ENCODE measurements at places on chromosomes 3 and 15. TPM values are rescaled to one million over a fixed set of nuclear protein-coding genes. Genes with fewer than 3 reads are reported as not detected.

DNA sequence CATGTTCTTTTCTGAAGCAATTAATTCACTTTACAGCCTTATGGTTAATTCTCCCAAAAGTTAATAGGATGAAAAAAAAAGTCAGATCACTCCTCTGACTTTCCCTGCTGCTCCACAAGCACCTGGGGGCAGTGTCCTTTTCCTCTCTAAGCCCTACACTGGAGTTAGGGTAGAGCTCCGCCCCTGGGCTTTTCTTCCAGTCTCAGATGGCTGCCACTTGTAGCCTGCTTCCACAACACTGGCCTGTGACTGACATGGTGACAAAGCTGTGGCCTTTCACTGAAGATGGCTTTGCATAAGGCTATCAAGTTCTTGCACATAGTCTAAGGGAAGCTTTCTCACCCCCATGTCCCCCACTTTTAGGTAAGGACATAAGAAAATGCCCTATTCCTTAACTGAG, 1.3 kb upstream of the MON1A start:
- no peak for DNase-seq

The WNT5A gene
- 4.2 TPM for total RNA-seq

GRCh38 chr3:87435926-87436620, 159.7 kb upstream of the POU1F1 start:
- DNase-seq, result no peak

The LSAMP gene
- total RNA-seq, result 19.9 TPM

GRCh38 chr3:8446845-8447244, 54.8 kb upstream of the LMCD1 start:
- DNase-seq, result no peak

DNA sequence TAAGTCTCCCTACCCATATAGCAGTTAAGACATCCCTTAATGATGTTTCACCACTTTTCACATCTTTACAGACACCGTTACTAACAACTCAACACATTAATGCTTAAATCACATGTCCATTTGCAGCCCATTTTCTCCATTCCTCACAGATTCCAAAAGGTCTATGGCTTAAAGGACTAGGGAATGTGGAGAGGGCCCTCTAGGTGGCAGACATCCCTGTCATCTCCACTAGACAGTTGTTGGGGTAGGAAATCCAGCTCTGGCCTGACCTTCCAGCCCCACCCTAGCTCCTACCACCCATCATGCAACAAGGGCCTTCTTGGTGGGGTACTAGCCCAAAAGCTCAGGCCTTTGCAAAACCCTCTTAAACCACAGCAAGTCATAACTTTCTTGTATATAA, 25.2 kb downstream of the CPEB1 start:
- DNase-seq, result no peak

The ABHD5 gene
- 26.3 TPM for total RNA-seq

- DNase-seq, result no peak
Measured at GRCh38 chr15:62105266-62105665, 38.5 kb downstream of the C2CD4A start.
